ENCODE measurements at places on chromosomes 4 and X. TPM values are rescaled to one million over a fixed set of nuclear protein-coding genes. Genes with fewer than 3 reads are reported as not detected.
A peak's percentile ranks its signal among the peaks of the same experiment; 100 is the strongest.

THOC2 gene
- polyA plus RNA-seq, result 129 TPM

GRCh38 chr4:97952763-97953162, 190.5 kb downstream of the STPG2 start:
- DNase-seq, result no peak

GRCh38 chrX:76453737-76454406, 26.4 kb downstream of the MAGEE1 start:
- DNase-seq, result no peak

RAB40AL gene
- not detected for polyA plus RNA-seq

- DNase-seq, result peak; percentile 9
Measured at GRCh38 chrX:100447655-100448397, 37.8 kb upstream of the PCDH19 start.

DNA sequence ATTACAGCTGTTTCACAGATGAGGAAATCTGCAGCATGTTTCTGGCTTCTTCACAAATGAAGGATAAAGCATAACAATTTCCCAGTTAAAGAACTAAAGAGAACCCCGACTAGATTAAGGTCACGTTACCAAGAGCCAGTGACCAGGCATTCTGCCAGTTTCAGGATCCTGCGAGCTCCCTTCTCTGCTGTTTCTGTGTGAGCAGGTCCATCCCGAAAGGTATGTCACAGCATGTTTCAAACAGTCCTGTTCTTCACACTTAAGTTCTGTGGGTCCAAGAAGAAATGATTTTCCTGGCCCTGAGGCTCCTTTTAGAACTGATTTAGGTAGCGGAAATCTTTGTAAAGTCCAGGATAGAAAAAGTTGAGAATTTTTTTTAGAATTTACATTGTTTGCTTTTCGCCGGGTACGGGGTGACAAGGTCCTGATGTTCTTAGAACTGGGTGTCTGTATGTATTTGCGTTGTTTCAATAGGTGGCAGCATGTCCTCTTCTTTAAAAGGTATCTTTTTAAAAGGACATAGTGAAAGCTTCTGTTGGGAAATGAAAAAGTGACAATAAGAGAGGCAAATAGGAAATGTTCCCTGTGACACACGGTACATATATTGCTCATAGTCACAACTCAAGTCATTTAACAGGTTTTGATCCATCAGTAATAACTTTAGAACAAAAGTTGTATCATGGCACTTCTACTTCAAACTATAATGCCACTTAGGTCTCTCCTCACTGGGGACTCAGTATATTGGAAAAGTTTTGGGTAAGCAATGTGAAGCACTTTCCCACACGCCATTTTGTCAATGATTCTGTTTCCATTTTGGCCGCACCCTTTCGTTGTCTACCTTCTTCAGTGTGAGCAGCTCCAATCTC, 18.4 kb downstream of the IL21 start:
- DNase-seq, result peak; percentile 8

INTU gene
- 25.3 TPM for polyA plus RNA-seq

ABCD1 gene
- polyA plus RNA-seq, result 7.2 TPM

DNA sequence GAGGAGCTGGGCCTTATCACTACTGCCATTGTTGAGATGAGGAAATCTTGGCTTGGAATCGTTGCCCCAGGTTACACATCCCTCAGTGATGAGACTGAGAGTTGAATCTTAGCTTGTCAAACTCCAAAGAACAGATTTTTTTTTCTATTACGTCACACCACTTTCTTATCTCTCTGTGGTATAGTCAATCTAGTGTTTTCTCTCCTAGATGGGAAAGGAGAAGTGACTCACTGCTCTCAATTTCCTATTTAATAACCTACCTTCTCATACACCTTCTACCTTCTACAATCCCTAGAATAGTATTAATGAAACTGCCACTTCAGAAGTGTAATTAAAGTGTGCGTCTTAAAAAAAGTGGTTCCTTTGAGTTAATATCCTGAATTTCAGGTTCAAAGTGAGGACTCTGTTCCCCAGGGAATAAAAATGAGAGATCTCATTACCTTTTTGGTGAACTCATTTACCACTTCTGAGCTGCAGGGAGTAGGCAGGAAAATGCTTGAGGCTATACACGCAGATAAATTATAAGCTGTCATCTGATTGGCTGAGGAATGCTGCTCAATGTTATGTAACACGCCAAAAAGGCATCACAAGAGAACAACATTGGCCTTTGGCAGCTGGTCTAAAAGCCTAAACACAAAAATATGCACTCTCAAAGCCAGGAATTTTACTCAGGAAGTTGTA, 59.3 kb downstream of the MAD2L1 start:
- no peak for DNase-seq

DNA sequence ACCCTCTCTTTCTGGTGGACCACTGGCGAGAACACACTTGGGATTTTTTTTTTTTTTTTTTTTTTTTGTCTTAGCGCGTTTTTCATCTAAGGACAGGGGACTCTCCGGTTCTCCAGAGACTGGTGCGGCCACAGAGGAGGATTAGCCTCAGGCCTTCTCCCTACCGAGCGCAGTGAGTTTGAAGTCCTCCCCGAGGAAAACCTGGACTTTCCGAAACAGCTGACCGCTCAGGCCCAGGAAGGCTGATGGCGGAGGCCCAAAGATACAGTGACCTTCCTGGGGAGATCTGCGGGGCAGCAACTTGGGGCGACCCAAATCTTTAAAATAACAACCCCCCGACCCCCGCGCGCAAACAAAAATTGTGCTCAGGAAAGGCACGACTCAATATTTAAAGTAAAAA, 9.2 kb downstream of the NKX3-2 start:
- DNase-seq, result no peak
